ENCODE measurements at places on chromosomes 2 and 18.

GRCh38 chr18:8367217-8367988 is 241.8 kb upstream of the RAB12 start:
- DNase-seq, result no peak

DNA sequence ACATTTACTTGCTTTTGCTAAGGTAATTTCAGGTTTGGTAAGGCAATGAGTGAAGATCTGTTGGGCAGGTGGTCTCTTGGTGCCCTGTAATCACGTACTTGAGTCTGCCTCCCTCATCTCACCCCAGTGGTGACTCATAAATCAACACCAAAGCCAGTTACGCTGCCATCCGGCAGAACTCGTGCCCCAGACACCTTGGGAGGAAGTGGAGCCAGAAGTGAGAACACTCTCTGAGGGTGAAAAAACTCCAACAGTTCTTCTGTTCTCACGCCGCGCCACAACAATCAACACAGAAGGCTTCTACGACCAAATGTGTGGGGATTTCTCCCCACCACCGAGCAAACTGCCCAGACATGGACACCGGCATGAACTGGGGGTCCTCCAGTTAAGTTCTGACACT is 206.2 kb downstream of the ARL4C start:
- no peak for DNase-seq

DNA sequence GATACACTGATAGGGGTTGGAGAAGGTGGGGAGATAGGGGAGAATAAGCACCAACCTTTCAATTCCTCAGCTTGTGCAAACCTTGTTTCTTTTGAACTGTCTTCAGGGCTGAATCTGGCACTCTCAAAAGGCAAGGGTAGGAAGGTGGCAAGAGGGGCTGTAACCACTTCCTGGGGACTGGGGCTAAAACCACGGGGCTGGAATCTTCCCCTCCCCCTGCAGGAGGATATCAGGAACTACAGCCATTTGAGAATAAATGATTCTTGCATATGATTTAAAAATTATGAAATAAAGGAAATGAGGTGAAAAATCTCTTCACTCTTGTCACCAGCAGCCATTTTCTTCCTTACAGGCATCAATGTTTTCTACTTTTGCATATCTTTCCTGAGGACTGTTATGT is 50.8 kb downstream of the ATOH8 start:
- no peak for DNase-seq

DNA sequence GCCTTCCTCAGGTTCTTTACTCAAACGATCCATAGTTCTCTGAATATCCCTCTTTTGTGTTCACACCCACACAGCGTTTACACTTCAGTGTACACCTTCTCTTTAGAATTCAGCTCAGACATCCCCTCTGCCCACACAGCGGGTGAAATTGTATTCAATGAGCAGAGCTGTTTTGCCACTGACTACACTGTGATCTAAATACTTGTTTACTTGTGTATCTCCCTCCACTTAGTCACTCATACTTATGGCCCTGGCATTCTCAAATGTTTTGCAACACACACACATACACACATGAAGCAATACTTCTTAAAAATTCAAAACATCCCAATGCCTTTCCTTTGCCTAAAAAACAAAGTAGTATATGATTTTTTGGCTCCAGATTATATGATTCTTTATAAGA is 297.1 kb downstream of the TMX3 start:
- no peak for DNase-seq

DNA sequence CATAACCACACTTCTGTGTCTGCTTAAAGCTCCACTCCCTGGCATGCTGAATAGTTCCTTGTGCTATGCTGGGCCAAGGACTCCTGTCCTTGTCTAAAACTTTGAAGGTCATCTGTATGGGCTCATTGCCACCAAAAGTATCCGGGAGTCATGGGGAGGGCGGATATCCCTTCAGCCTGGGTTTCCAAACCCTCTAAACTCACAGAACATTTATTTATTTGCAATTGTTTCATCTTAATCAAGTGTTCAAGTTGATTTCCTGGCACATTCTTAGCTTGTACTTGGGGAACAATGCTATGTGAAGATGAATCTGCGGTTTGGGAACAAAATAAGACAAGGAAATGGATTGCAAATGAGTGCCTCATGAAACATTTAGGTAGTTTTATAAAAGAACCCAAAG is 1.8 kb downstream of the NOSTRIN start:
- DNase-seq, result no peak

- DNase-seq, result no peak
These were observed 194.8 kb upstream of the DOK6 start for GRCh38 chr18:69205925-69206324.

- no peak for DNase-seq
These were observed 72.4 kb downstream of the MYCN start for GRCh38 chr2:16012626-16013358.

DNA sequence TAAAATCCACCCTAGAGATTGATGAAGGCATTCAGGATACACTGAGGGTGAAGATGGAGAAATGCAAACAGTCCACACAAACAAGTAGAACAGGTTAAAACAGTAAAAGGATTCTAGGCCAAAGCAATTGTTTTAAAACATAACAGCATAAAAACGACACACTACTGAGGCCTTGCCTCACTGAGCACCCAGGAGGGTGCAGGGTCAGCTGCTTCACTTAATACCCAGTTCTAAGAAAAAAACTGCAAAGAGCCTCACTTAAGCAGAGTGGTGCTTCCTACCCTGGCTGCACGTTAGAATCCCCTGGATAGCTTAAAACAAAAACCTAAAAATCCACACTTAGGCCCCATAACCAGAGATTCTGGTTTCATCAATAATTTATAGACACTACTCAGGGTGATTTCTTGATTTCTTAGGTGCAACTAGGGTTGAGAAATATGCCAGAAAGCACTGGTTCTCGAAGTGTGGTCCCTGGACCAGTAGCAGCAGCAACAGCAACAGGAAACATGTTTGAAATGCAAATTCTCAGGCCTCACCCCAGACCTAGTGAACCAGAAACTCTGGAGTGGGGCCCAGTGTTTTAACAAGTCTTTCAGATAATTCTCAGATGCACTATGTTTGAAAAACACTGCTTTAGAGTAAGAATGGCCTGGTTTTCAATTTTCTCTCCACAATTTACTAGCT is 279.1 kb downstream of the ZEB2 start:
- DNase-seq, result no peak

- DNase-seq, result no peak
These were observed 12.1 kb upstream of the SRSF7 start for GRCh38 chr2:38763228-38763627.

- no peak for DNase-seq
These were observed 189.3 kb downstream of the CLIP4 start for GRCh38 chr2:29304399-29305060.

GRCh38 chr2:136116813-136117390 is 1.0 kb downstream of the CXCR4 start:
- DNase-seq, result peak; percentile 66

- no peak for DNase-seq
These were observed 286.2 kb upstream of the VRK2 start for GRCh38 chr2:57760381-57760801.

Measured in bone marrow (tissue), 2 donors.